ENCODE measurements at places on chromosomes 5 and 9.

DNA sequence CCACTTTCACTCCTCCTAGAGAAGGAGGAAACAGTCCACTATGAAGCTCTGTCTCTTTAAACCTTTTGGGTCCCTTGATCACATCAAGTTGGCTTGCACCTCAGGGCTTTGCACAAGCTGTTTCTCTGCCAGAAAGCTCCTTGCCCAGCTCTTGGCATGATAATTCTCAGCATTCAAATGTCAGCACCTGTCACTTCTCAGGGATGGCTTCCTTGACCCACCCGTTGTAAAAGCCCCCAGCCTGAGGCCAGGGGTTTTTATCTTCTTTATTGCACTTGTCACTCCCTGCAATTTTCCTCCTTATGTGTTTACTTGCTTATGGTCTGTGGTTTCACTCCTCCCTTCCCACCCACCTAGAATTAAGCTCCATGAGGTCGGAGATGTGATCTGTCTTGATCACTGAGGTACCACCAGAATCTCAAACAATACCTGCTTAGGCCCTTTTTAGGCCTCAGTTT lies 200.7 kb upstream of the TBC1D2 start:
- no peak for DNase-seq

DNA sequence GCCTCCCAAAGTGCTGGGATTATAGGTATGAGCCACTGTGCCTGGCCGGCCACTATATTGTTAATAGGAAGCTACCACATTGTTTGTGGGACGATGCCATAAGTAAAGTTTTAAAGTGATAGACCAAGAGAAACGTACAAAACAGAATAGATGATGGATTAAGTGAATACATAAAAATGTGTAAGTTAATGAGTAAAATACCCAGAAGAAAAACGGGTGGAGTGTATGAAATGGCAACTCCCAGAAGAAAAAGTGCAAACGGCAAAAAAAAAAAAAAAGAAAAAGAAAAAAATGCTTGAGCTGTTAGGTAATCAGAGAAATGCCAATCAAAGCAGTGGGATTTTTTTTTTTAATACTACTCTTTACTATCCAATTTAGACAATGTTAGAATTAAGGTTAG lies 246.0 kb downstream of the PDZD2 start:
- DNase-seq, result no peak

DNA sequence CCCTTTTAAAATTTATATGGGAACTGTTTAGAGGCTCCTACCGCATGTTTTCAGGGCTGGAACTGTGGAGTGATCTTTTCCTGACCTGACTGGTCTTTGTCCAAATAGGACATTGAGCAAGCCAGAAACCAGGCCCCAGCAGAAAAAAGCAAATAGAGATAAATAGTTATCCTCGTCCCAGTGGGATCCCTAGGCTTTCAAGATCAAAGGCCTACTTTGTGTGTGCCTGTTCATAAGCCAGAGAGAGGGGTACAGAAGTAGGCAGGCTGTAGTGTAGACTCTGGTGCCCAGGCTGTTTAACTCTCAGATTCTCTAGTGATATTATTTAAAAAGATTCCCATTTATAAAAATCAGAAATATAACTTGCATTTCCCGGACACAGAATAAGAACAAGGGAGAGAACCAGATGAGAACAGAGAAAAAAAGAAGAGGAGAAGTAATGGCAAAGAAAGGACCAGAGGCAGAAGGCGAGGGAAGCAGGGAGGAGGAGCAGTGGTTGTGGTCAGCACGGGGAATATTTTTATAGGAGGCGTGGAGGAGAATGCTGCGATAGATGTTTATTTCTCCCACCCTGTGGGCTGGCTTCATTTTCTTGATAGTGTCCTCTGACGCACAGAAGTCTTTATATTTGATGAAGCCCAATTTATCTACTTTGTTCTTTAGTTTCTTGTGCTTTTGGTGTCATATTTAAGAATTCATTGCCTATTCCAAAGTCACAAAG lies 101.2 kb downstream of the AOPEP start:
- DNase-seq, result peak; percentile 48

- no peak for DNase-seq
These were observed 140.0 kb downstream of the BARX1 start for GRCh38 chr9:93815135-93815534.

DNA sequence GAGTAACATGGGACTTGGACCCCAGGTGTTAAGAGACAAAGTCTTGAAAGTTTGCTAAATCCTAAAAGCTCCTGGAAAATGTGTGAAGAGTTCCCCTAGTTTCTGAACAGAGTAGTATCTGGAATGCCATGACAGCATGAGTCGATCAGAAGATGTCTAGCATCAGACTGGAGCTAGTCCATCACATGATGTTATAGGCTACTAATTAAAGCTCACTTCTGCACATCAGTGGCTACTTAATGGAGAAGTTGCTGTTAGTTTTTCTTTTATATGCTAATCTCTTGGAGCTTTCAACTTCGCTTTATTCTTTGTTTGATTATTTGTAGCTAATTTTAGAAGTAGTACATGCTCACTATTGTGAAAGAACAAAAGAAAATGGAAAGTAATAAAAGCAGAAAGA lies 471.3 kb upstream of the KLF4 start:
- DNase-seq, result no peak

DNA sequence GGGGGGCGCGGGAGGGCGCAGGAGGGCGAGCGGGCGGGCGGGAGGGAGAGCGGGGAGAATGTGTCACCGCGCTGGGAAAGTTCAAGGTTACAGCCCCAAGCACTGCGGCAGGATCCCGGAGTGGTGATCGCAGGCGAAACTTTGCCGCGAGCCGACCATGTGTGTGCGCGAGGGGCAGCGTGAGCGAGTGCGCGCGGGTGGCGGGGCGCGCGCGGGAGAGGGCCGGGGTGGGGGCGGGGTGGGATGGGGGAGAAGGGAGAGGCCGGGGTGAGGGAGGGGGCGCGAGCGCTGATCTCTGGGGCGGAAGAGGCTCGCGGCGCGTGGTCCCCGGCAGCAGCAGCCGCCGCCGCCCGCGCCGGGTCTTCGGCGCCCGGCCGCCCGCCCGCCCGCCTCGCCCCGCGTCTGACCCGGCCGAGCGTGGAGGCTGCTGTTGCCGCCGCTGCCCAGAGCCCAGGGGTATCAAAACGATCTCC lies at the start of gene NFIB:
TSS of gene NFIB (minus strand) at position 191 of the 473 bp plus-strand sequence. CDS start 630 bp downstream, outside the sequence.
- DNase-seq, result peak; percentile 50

- no peak for DNase-seq
These were observed 80.4 kb upstream of the OSMR start for GRCh38 chr5:38765399-38765861.

DNA sequence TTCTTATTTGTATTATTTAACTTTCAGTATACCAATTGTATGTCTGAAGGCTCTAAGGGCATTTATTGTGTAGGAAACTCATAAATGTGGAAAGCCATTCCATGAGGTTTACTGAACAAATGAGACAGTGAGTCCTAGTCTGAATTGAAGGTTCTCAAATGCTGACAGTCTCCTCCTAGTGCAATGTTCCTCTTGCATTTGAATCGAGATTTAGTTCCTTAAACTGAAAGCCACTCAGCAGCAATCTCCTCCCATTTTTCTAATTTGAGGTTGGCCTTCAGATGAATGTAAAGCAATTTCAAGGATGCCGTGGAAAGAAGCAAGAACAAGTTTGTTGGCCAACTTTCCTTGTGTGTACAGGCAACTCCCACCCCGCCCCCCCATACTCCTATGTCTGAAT lies 493.2 kb upstream of the KLF4 start:
- DNase-seq, result no peak

- DNase-seq, result no peak
These were observed 10.9 kb upstream of the ZNF474 start for GRCh38 chr5:122118356-122118948.

DNA sequence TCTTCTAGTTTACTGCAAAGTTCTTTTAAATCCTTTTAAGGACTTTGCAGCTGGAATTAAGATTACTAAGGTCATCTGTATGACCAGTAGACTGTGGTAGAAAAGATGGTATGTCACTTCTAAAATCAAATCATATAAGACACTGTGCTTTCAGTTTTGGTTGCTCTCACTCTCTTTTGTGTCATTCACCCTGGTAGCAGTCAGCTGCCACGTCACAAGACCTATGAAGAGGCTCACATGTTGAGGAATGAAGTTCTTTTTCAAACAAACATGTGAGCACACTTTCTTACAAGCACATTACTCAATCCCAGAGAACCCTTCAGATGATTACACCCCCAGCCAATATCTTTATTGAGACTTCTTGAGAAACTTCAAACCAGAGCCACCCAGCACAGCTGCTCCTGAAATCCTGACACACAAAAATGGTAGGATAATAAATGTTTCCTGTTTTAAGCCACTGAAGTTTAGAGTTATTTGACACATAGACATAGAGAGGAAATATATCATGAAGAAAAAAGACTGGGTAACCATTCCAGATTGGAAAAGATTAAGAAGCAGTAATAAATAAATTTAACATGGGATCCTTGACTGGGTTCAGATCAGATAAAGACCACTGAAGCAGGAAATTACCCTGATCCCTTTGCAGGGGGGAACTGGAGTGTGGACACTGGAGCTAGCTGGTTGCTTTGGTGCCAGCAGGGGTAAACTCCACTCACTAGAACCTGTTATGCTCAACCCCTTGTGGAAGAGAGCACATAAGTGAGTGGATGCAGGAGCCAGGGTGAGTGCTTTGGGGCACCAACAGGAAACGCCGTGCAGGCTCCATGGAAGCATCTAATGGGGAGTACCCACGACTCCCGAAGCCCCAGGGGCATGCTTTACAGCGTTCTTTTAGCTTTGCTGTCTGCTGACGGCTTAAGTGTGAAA lies 64.1 kb downstream of the SLCO4C1 start:
- no peak for DNase-seq
